ENCODE measurements at places on chromosomes 1 and 21.

DNA sequence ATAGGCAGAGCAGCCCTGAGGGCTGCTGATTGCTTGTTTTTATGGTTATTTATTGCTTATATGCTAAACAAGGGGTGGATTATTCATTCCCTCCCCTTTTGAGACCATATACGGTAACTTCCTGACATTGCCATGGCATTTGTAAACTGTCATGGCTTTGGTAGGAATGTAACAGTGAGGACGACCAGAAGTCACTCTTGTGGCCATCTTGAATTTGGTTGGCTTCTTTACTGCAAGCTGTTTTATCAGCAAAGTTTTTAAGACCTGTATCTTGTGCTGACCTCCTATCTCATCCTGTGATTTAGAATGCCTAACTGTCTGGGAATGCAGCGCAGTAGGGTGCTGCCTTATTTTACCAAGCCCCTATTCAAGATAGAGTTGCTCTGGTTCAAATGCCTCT lies 531.8 kb upstream of the PRMT6 start:
- no peak for DNase-seq

DNA sequence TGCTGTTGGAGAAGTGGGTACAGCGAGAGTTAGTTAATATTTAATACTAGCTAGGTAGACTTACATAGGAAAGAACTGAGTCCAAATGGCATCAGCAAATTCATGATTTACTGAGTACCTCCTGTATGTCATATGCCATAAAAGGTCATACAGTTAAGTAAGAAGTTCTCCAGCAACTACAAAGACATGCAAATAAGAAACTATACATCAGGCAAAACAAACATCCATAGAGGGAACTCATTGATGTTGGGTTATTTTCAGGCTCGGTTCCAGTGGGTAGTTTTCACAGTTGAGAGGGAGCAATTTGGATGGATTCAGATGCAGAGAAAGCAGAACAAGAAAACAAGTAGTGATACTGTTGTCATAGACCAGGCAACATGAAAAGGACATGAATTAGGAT lies 164.9 kb upstream of the L1TD1 start:
- DNase-seq, result no peak

GRCh38 chr1:48493970-48494769 lies 22.2 kb upstream of the SPATA6 start:
- DNase-seq, result no peak

DNA sequence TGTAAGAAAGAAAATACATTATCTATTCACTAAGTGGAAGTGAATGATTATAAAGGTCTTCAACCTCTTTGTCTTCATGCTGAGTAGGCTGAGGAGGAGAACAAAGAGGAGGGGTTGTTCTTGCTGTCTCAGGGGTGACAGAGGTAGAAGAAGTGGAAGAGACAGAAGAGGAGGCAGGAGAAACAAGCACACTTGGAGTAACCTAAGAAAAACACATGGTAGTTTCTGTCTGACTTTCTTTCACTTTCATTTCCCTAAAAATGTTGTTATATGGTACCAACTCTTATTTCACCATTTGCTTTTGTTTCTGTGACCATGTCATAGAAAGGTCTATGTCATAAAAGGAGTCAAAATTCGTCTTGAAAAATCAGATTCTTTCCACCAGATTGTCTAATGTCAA lies 696.6 kb upstream of the BRINP3 start:
- no peak for DNase-seq

All from stimulated activated naive CD4-positive, alpha-beta T cell (primary cell).